ENCODE measurements at places on chromosomes 7 and 10.
A peak's percentile ranks its signal among the peaks of the same experiment; 100 is the strongest.

DNA sequence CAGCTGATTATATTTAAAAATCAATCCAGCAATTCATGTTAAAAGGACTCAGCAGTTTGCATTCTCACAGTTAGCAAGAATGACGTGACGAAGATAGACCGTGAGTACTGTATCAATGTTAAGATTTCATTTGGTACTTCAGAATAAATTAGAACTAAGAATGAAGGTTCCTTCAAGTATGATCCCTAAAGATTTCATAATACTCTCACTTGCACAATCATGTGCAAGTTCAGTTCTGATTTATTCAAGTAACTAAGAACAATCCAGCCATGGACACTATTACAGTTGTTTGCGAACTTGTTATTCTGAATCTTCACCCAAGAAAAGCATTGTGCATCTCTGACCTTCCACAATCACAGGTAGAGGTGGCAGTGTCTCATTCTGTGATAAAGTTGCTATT is 7.7 kb downstream of the RHEB start:
- no peak for DNase-seq

DNA sequence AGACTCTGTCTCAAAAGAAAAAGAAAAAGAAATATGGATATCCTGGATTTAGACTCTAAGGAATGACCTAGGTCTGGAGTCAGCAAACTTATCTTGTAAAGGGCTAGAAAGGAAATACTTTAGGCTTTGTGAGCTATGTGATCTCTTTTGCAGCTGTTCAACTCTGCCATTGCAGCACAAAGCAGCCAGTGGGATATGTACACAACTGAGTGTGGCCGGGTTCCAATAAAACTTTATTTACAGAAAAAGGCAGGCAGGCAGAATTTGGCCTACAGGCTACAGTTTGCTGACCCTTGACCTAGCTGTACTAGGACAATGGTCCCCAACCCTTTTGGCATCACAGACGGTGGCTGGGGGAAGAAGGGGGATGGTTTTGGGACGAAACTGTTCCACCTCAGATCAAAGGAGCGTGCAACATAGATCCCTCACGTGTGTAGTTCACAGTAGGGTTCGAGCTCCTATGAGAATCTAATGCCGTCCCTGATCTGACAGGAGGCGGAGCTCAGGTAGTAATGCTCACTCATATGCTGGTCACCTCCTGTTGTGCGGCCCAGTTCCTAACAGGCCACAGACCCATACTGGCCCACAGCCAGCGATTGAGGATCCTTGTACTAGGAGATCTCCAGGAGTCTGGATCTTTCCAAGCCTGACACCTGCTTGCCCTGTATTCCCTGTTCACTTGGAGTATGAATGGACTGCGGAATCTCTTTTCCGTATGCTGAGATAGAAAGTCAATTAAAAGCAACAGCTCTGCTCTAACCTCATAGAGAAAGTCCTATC is 63.0 kb downstream of the CUL1 start:
- no peak for DNase-seq

- DNase-seq: peak; percentile 17
Observed at GRCh38 chr10:23095966-23096801, 805 bp downstream of the MSRB2 start.

GRCh38 chr10:9222917-9223316 is 1168.4 kb downstream of the GATA3 start:
- DNase-seq: no peak

GRCh38 chr10:1123198-1123597 is 67.0 kb downstream of the WDR37 start:
- DNase-seq: no peak

GRCh38 chr10:125840955-125841354 is 17.6 kb downstream of the BCCIP start:
- DNase-seq: no peak

DNA sequence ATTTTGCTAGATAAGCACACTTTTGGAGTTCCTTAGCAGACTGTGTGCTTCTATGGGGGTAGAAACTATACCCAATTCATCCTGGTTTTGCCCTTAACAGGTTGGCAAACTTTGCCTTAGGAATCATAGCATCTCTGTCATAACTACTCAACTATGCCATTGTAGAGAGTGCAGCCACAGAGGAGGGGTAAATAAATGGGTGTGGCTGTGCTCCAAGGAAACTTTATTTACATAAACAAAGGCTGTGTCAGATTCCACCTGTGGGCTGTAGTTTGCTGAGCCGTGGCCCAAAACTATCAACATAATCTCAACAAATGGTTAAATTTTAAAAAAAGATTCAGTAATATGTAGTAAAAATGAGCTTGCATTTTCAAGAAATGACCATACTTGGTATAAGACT is 51.6 kb upstream of the LAMB1 start:
- no peak for DNase-seq

DNA sequence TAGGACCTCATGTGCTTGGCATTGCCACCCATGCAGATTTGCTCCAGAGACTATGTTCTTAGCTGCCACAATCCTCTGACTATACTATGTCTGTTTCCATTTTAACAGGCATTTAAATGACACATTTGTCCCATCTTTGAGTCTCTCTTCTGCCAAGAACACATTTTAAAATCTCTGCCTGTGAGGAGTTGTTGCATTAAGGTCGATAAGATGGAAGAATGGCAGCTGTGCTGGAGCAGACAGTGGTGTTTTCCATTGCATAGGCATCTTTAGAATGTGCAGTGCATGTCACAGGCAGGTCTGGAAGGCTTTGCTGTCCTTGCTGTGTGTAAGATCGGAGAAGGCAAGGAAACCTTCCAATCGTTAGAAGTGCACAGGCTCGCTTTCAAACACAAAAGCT is 70.9 kb upstream of the CELF2 start:
- no peak for DNase-seq

DNA sequence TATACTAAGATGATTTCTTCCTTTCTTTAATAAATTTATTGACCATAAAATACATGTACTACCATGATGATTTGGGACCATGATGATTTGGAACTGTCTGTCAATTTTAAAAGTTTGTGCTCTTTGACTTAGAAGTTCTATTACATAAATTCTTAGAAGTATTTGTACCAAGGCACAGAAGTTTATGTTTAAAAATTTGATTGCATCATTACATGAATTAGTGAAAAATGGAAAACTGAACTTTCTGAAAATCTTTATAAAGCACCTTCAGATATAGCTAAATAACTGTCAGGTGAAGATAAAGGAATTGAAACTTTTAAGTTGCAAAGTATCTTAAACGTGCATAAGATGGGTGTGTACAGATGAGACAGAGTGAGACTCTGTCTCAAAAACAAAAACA is 32.0 kb downstream of the MALSU1 start:
- DNase-seq: no peak

DNA sequence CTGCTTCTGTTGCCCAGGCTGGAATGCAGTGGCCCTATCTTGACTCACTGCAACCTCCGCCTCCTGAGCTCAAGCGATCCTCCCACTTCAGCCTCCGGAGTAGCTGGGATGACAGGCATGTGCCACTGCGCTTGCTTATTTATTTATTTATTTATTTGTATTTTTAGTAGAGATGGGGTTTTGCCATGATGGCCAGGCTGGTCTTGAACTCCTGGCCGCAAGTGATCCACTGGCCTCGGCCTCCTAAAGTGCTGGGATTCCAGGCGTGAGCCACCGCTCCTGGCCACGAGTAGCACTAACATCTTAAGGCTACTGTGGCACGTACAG is 70.9 kb downstream of the CARD11 start:
- no peak for DNase-seq

DNA sequence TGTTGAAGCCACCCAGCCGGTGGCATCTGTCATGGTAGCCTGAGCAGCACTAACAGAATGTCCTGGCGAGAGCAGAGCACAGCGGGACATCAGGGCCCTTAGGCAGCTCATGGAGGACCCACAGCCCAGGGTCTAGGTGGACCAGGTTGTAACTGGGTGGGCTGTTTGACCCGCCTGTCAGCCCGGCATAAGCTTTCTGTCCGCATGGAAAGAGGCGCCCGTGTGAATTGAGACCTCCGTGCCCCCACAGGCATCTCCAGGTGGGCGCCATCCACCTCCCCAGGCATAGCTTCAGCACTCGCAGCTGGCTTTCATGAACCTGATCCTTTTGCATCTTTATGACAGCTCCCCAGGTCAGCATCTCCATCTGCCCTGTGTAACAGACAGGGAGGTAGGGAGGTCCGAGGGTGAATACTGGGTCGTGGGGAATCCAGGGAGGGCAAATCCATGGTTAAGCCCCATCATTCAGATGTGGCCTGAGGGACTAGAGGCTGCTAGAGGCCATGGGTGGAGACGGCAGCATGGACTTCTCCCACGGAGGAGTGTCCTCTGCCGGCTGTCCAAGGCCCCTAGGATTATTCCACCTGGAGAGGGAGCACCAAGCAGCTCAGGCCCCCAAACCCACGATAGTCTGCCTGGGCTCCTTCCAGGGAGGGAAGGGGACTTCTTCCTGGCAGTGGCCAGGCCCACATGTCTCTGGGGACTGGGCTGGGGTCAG is 371.6 kb upstream of the MKI67 start:
- DNase-seq: no peak

- peak; percentile 85 for DNase-seq
Observed at GRCh38 chr10:30433730-30434272, at the start of gene MAP3K8. Gene MAP3K8 (plus strand): TSS chr10:30434184. CDS start chr10:30438939, 4,755 bp downstream.

GRCh38 chr7:36895192-36895591 is 170.9 kb upstream of the AOAH start:
- DNase-seq: no peak

GRCh38 chr7:82616059-82616728 is 172.6 kb upstream of the CACNA2D1 start:
- DNase-seq: no peak

DNA sequence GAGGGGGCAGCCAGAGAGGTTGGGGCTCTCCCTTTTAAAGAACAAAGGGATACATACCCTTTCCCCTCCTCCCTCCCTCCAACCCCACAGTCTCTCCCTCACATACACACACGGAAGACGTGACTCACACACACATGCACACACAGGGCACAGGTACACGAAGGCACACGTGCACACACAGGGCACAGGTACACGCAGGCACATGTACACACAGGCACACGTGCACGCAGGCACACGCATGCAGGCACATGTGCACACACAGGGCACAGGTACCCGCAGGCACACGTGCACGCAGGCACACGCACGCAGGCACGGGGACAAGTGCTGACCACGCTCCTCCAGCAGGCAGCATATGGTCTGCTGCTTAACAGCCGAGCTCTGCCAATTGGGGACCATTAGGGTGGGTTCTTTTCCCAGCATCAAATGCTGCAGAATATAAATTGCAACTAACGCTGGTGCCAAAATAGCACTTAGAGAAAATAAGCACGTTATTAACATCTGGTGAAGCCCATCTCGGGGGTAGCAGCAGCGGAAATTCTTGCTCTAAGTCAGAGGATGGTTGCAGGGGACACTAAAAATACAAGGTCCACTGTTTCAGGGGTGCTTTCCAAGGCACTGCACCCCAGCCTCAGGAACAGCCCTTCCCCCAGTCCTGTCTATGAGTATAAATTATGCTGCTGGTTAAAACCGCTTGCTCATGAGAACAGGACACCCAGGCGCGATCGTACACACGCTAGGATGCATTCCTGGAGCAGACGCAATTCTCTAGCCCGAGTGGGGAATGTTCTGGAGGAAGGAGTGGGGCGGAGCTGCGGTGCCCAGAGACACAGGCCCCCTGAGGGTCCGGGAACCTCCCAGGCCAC is 55.2 kb upstream of the TNRC18 start:
- DNase-seq: no peak

DNA sequence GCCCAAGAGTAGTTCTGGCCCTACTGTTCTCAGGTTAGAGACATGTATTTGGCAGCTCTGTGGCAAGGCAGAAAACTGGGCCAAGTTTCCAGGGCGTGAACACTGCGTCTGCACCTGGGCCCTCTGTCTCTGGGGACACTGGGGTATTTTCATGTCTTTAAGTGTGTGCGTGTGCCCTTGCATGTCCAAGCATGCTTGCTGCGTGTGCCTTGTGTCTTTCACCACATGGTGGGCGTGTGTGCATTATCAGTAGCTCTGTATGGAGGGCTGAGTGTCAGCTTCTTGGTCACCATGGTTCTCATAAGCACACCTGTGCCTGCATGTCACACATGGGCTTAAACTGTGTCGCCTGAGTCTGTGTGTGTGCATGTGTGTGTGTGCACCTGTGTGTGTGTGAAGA is 69.3 kb downstream of the HIPK2 start:
- no peak for DNase-seq

DNA sequence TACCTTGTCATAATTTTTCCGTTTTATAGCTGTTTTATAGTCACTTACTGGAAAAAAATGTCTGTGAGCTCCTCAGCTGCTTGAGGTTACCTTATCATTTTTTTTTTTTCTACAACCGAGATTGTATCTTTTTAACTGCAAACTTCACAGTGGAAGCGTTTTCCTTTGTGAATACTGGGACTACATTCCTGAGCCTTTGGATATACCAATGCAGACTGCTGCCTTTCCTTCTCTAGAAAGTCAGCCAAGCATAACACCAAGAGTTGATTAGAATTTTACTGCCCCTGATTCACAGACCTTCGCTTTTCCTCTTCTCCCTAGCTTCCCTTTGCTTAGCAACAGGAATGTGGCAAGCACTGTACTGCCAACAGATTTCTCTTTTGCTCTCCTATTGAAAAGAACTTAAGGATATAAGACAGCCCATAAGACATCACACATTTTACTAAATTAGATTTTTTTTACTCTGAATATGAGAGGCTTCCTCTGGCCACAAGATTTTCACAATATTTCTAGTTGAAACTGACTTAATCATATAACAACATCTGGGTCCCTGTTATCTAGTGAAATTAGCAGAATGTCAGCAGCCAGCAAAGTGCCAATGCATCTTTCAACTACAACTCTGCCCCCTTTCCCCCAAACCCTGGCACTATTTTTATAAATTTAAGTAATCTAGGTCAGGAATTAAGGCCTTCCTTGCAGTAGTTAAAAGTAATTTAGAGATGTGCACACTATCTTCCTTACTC is 170.6 kb downstream of the PRKG1 start:
- DNase-seq: no peak

DNA sequence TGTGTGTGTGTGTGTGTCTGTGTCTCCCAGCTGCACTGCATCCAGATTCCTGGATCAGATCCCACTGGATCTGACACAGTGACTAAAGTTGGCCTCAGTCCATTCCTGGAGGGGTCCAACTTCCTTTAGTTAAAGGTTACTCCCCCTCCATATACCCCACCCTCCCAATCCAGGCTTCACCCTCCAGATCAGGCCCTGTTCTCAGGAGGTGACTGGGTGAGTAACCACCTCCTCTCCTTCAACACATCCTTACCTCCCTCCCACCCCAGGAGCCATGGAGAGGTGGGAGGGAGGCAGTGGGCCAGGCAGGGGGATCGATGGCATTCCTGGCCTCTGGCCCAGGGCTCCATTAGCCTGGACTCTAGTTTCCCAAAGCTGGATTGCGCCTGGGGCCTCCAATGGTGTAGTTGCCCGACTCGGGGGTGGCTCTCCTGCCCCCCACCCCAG is 11.3 kb downstream of the KCNIP2 start:
- DNase-seq: no peak

- no peak for DNase-seq
Observed at GRCh38 chr10:61463035-61463909, 10.1 kb upstream of the TMEM26 start.

DNA sequence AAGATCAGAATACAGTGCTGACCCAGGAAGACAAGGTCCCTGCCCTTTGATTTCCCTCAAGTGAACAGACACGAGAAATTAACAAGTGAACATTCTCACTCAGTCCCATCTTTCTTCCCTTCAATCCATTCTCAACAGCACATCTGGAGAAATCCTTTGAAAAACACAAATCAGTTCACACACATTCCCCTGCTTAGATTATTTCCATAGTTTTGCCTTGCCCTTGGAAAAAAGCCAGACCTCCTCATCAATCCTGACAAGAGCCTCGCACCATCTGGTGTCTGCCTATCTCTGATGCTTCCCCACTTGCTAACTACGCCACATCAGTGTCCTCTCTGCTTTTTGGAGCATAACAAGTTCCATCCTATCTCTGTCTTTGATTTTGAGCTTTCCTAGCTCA is 94.4 kb upstream of the KIAA1217 start:
- no peak for DNase-seq
